ENCODE measurements at places on chromosomes 1 and 21.

GRCh38 chr1:117732956-117733355 lies 127.1 kb downstream of the TENT5C start:
- no peak for DNase-seq

- no peak for DNase-seq
These were observed 30.7 kb upstream of the SLC19A1 start for GRCh38 chr21:45572783-45573451.

- no peak for DNase-seq
These were observed 81.1 kb upstream of the ST6GALNAC5 start for GRCh38 chr1:76786222-76786621.

DNA sequence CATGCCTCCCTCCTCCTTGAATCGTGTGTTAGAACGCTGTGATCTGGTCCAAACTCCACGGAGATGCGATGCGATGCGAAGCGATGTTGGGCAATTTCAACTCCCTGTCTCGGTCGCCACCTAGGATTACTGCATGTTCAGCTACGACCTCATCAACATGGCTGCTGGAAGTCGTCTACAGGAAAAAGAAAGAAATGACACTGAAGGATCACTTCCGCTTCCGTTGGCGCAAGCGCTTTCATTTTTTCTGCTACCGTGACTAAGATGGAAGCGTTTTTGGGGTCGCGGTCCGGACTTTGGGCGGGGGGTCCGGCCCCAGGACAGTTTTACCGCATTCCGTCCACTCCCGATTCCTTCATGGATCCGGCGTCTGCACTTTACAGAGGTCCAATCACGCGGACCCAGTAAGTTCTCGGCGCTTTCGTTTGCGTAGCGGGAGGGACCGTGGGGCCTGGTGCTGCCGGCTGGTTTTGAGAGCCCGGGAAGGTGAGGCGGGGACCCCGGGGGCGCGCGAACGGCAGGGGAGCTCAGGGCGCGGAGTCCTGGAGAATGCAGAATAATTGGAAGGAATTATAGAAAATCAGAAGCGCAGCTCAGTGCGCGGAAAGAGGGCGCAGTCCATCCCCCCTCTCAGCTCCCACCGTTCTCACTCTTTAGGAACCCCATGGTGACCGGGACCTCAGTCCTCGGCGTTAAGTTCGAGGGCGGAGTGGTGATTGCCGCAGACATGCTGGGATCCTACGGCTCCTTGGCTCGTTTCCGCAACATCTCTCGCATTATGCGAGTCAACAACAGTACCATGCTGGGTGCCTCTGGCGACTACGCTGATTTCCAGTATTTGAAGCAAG lies at the start of gene PSMB4:
Gene PSMB4 (plus strand): TSS at position 250 of the 848 bp plus-strand sequence. CDS start 15 bp downstream, at position 265.
- peak; percentile 57 for DNase-seq

- DNase-seq = no peak
These were observed 2.9 kb downstream of the EGLN1 start for GRCh38 chr1:231419147-231419546.

DNA sequence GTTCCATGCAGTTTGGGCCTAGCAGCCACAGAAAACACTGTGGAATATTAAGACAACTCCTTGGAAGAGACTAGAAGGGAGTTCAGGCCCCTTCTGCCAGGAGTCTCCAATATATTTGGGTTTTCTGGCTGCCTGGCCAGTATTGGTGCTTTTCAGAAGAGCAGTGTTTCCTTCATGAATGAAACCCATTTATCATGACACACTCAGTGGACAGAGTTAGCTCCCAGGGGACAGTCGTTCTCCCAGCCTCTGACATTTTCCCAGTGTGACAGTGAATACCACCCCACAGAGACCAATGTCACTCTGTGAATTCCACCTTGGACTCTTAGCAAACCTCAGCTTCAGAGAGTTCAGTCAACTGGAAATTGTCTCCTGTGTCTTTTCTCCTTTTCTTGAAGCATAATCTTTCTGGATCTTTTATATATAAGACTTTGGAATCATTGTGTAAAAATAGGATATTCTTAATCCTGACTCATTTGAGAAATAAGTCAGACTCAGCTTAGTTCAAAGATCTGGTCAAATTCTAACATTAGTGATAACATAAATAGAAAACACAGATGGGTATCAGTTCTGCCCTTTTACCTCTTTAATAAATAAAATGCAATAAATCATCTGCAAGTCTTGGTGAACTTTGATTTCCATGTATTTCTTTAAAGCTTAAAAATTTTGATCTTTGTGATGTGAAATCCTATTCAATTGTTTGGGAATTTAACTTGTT lies 40.4 kb downstream of the GNG12 start:
- DNase-seq = no peak

DNA sequence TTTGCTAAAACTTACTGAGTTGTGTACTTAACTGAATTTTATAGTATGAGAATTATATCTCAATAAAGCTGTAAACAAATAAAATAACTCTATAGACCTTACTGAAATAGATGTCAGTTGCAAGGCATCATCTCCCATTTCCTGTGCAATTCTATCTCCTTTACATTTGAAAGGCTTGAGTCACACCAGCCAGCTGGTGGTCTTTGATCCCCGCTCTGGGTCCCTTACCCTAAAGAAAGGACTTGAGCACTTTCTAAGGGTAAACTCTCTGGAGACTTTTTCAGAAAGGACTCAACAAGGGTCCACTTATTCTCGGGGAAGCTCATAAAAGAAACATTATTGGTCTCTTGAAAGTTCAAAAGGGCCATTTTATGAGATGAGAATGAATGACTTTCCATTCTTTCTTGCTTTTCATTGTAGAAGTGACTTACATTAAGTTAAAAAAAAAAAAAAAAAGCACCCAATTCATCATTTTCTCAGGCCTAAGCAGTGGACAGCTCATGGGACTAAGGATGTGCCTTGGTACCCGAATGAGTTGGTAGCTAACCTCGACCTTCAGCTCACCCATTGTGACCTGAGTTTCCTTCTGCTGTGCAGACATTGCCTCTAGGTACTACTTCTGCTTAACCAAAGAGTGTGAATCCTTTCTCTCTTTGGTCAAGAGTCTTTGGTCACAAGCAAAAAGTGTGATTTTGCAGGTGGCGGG lies 147.0 kb upstream of the COA6 start:
- no peak for DNase-seq

DNA sequence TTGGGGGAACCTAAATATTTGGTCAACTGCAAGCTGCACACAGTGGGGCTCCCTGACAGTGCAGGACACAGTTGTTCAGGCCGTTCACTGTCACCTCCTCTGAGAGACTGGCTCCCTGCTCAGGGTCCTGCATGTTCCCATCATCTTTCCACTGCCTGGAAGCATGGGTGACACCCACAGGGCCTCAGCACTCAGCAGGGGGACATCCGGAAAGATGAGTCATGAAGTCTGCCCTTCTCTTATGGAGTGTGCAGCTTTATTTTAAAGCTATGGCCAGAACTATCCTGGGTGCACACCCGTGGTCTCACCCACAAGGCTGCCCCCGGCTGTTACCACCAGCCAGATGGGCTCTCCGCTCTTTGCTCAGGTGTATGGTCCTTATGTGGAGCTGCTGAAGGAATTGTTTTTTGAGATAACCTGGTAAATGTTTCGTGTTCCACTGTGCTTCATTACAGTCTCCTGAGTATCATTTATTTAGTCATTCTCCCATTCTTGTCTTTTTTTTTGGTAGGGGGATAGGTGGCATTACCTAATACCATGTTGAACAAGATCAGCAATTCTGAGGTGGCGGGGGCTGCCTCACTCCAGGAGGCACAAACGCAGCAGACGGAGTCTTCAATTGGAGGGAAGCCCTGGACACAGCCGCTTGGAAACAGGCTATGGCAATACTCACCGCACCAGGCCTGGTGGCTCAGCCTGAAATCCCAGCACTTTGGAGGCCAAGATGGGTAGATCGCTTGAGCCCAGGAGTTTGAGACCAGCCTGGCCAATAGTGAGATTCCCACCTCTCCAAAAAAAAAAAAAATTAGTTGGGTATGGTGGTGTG lies 14.3 kb downstream of the TRIM11 start:
- no peak for DNase-seq

GRCh38 chr1:12547586-12548225 lies 70.3 kb downstream of the DHRS3 start:
- DNase-seq = no peak

DNA sequence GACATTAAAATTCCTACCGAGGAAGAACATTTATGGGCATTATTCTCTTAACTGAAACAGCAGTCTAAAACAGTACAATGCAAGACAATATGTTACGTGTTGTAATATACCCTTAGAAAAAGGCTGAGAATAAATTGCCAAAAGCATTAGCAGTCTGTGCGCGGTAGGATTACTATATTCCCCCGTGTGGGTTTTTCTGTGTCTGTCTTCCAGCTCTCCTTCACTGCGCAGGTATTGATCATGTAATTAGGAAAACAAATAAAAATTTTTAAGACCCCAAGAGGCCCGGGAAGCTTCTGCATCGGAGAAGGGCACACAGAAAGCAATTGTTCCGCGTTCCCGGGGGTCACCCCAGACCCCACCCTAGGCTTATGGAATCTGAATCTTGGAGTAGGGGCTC lies 68.8 kb downstream of the FBXO2 start:
- no peak for DNase-seq

DNA sequence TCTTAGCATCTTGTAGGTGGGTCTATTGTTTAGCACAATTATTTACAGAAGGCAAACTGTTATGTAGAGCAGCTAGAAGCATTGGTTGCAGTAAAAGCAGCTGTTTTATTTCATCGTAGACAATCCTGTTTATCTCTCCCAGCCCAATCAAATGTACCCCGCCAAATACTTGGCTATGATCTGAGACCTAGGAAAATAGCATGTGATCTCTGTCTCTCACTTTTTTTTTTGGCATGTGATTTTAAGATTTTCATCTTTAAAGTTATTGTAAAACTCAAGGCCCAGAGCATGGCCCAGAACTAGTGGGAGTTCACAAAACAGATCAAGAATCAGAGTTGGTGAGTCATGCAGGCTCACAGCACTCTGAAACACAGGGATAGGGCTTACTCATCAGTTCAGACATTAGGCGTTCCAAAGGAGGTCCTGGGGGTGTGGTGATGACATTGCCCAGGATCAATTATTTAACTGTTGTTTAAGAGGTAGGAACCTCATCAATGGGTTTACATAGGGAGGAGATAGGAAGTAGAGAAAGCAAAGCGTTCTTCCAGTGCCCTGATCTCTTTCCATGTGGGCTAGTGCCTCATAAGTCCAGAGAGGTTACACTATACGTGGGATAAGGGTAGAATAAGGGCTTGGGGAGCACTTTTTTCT lies 40.2 kb downstream of the TBX19 start:
- DNase-seq = no peak

GRCh38 chr1:31266547-31266946 lies 26.9 kb upstream of the NKAIN1 start:
- DNase-seq = no peak

GRCh38 chr1:15426492-15427279 lies 11.6 kb upstream of the CTRC start:
- no peak for DNase-seq

- no peak for DNase-seq
These were observed 2.1 kb upstream of the DEGS1 start for GRCh38 chr1:224180783-224181452.

- DNase-seq = no peak
These were observed 5.7 kb downstream of the TEX38 start for GRCh38 chr1:46677339-46677738.

GRCh38 chr1:98314601-98315000 lies 346.9 kb upstream of the SNX7 start:
- DNase-seq = no peak

DNA sequence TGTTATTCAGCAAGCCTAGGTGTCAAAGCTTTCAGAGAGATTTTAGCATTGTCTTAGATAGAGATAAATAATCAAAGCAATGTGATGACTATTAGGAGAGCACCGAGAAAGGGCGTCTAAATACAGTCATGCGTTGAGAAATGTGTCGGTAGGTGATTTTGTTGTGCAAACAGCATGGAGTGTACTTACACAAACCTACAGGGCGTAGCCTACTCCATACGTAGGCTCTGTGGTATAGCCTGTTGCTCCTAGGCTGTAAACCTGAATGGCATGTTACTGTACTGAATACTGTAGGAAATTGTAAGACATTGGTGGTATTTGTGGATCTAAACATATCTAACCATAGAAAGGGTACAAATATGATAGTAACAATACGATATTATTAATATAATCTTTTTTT lies 31.8 kb downstream of the KIF1B start:
- DNase-seq = no peak

- no peak for DNase-seq
These were observed 26.6 kb downstream of the ATF6 start for GRCh38 chr1:161792740-161793139.

DNA sequence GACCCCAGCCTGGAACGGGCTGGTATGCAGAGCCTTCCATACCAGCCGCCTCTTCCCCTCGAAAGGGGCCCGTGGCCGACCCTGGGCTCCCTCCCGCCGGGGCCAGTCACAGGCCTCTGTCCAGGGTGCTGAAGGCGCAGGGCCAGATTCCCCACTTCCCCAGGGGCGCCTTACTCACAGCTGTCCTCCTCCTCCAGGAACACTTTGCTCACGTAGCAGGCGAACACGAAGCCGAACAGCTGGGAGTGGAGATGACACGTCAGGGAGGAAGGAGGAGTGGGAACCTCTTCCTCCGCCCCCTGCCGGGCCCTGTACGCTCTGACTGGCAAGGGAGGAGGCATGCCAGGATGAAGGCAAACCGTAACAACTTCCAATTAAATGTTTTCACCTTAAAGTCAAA lies 57.3 kb downstream of the NKAIN1 start:
- peak; percentile 30 for DNase-seq

- no peak for DNase-seq
These were observed 7.8 kb downstream of the ADAMTS4 start for GRCh38 chr1:161190962-161191521.

GRCh38 chr1:197222780-197223179 lies 45.3 kb upstream of the CRB1 start:
- DNase-seq = no peak

DNA sequence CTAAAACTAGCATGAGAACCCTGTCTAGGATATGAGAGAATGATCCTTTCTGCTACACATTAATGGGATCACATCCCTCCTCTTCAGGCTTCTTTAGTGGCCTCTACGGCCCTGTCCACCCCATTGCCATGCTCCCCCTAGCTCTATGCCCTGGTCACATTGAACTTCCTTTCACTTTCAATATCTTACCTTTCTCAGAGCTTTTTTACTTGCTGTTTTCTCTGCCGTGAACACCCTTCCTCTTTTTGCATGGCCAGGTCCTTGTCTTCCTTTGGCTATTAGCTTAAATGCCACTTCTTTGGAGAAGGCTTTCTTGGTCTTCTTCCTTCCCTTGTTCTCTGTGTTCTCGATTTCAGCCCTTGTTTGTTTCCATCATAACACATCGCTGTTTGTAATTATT lies 97.4 kb downstream of the GIPC2 start:
- no peak for DNase-seq
